ENCODE measurements at places on chromosomes 5 and 9.

DNA sequence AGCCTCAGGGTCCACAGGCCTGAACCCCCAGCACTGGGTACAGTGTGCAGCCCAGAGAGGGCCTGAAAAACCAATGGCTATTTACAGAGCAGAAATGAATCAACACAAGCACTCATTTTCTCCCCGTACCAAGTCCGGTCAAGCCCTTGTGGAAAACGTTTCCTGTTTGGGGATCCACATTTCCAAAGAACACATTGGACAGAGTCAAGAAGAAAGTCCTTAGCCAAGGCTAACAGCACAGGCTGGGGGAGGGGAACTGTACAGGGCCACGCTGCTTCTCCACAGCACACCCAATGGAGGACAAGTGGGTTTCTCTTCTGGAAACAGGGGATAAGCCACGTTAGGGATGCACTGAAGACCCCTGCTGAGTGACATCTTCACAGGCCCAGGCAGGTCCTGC lies 62.3 kb downstream of the NSUN2 start:
- no peak for DNase-seq

GRCh38 chr5:147997486-147997885 lies 66.3 kb upstream of the SPINK5 start:
- no peak for DNase-seq

GRCh38 chr5:39057734-39058133 lies 16.5 kb downstream of the RICTOR start:
- DNase-seq = no peak

- no peak for DNase-seq
These were observed 159.7 kb upstream of the SNX2 start for GRCh38 chr5:122615146-122615545.

DNA sequence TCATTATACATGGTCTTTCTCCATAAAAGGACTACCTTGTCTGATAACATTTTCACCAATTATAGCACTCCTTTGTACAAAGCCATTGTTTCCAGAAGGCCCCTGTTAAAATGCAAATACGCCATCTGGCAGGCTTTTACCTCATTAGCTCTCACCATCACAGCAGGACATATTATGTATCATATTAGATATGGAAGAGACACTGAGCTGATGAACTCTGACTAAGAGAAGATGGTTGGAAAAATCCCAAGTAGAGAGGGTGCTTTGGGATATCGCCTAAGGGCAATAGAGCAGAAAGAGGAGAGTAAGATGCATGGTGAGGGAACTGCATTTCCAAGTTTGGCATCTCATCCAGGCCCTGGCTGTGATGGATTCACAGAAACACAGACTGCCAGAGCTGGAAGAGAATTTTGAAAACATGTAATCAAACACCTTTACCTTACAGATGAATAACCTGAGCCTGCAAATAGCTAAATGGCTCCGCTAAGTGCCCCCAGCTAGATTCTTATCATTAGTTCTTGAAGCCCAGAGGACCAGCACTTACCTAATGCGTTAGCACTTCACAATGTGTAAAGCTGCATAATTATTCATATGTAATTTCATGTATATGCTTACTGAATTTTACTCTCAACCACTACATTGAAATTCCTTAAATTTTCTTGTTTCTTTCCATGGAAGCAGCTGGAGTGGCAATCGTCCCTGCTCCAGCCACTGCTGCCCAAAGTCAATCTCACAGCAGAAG lies 393.6 kb upstream of the IZUMO3 start:
- DNase-seq = no peak

- no peak for DNase-seq
These were observed 27.3 kb upstream of the STC2 start for GRCh38 chr5:173355561-173355960.

Measured in stimulated activated CD4-positive, alpha-beta T cell treated with anti-CD3 and anti-CD28 coated beads, Interleukin-4, amount 100 ng/mL, for 4 hours (primary cell).